ENCODE measurements at places on chromosomes 7 and 10.

DNA sequence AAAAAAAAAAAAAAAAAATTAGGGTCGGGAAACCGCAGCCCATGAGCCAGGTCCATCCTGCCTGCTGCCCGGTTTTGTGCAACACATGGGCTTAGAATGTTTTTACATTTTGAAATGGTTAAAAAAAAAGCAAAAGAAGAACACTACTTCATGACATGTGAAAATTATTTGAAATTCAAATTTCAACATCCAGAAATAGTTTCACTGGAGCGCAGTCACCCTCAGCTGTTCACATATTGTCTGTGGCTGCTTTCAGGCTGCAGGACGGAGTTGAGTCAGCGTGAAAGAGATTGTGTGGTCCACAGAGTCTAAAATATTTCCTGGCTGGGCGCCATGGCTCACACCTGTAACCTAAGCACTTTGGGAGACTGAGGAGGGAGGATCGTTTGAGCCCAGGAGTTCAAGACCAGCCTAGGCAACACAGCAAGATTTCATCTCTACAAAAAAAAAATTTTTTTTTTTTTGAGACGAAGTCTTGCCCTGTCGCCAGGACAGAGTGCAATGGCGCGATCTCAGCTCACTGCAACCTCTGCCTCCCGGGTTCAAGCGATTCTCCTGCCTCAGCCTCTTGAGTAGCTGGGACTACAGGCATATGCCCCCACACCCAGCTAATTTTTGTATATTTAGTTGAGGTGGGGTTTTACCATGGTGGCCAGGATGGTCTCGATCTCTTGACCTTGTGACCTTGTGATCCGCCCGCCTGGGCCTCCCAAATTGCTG lies 63.9 kb upstream of the ECHDC3 start:
- DNase-seq = no peak

GRCh38 chr7:139118234-139118804 lies 8.8 kb upstream of the ZC3HAV1 start:
- DNase-seq = no peak

DNA sequence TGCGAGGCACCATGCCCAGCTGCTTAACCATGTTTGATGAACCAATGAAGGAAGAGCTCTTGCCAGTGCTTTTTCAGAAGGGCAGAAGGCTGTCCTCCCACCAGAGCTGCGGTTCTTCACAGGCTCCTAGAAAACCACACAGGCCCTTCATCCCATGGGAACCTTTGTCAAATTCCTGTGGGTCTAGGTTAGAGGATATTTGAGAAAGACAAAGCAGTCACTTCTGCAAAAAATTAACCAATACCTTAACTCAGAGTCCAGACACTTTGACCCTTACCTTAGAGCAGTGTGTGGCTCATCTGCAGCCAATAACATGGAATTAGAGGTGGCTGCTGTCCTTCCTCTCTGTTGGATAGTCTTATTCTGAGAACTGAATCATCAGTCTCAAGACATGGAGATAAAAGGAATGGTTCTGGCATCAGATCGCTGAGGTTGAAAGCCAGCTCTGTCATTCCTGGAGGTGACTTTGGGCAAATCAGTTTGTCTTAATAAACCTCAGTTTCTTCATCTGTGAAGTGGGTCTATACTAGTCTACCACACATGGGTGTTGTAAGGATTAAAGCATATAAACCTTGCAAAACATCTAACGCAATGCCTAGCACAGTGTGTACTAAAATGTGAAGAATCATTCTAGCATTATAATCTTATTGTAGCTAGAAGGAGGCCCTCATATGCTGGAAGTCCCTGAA lies 65.1 kb upstream of the PIP4K2A start:
- DNase-seq = no peak

DNA sequence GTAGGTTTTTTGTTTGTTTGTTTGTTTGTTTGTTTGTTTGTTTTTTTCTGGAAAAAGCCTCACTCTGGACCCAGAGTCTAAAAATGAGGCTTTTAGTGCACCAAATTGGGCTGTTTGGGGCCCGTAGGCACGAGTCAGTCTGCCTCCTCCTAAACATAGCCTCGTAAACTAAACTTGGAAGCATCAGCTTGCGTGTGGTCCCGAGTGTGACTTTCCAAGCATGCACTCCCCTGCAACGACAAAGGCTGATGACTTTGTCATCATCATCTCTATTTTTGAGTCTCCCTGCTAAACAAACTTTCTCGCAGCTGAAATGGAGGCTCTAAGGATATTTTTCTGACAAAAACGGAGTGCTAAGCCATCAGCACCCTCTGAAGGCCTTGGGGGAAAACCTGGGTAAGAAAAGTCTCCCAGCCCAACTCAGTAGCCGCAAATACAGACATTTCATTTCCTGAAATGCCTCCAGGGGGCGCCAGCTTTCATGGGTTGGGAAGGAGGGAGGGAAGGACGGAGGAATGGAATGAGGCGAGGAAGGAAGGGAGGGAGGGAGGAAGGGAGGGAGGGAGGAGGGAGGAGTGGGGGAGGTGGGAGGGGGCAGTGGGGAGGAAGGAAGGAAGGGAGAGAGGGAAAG lies 245.9 kb downstream of the KCNMA1 start:
- DNase-seq = no peak

DNA sequence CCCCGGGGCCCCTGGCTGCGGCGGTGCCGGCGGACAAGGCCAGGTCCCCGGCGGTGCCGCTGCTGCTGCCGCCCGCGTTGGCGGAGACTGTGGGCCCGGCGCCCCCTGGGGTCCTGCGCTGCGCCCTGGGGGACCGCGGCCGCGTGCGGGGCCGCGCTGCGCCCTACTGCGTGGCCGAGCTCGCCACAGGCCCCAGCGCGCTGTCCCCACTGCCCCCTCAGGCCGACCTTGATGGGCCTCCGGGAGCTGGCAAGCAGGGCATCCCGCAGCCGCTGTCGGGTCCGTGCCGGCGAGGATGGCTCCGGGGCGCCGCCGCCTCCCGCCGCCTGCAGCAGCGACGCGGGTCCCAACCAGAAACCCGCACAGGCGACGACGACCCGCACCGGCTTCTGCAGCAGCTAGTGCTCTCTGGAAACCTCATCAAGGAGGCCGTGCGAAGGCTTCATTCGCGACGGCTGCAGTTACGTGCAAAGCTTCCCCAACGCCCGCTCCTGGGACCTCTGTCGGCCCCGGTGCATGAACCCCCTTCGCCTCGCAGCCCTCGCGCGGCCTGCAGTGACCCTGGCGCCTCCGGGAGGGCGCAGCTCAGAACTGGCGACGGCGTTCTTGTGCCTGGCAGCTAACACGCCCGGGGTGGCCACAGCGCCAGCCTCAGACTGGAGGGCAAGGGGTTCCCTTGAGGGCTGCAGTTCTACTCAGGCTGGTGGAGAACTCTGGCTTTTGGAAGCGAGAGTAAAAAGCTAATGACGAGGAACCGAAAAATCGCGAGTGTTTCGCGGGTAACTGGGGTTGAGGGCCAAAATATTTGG lies 804 bp downstream of the FRAT1 start:
- DNase-seq = peak; percentile 71

DNA sequence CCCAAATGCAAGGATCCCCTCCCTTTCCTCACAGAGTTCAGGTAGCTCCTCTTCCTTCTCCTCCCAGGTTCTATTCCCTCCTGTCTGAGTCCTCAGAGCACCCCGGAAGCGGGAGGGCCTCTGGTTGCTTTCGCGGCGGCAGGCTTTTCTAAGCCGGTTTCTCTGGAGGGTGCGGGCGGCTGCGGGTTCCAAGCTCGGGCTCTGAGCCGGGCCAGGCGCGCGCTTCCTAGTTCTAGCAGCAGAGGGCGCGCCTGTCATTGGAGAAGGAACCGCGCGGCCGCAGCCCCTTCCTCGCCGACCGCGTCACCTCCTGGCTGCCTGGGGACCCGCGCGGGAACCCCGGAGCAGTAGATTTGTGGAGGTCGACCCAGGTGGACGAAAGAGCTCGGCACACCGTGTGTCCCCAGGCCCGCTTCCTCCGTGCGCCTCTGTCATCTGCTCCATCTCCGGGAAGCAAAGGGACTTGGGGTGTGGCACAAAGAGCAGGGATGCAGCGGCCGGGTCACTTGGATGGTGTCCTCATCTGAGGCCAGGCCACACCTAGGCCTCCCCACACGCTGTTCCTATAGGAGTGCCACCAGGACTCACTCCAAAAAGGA lies 389.0 kb upstream of the PODXL start:
- DNase-seq = no peak

- DNase-seq = no peak
Observed at GRCh38 chr7:85215098-85215497, 28.2 kb upstream of the SEMA3D start.

GRCh38 chr10:31171402-31172083 lies 139.9 kb upstream of the ZNF438 start:
- no peak for DNase-seq
